CD4-positive, alpha-beta T cell (primary cell): ENCODE measurements at places on chromosomes 3 and 15.

- no peak for DNase-seq
These were observed 42.3 kb upstream of the ROPN1 start for GRCh38 chr3:124034016-124034843.

DNA sequence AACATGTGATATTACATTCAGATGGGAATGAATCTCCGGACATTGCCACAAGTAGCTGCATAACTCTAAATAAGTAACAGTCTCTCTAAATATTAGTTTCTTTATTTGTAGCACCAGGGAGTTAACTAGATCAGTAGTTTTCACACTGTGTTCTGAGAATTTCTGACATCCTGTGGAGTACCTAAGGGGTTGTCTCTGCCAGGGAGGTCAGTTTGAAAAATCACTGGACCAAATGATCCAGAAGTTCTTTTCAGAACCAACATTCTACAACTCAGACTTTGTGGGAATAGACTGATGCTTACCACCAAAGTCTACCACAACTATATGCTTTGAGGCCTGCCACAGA, 9.0 kb upstream of the ILDR1 start:
- no peak for DNase-seq

DNA sequence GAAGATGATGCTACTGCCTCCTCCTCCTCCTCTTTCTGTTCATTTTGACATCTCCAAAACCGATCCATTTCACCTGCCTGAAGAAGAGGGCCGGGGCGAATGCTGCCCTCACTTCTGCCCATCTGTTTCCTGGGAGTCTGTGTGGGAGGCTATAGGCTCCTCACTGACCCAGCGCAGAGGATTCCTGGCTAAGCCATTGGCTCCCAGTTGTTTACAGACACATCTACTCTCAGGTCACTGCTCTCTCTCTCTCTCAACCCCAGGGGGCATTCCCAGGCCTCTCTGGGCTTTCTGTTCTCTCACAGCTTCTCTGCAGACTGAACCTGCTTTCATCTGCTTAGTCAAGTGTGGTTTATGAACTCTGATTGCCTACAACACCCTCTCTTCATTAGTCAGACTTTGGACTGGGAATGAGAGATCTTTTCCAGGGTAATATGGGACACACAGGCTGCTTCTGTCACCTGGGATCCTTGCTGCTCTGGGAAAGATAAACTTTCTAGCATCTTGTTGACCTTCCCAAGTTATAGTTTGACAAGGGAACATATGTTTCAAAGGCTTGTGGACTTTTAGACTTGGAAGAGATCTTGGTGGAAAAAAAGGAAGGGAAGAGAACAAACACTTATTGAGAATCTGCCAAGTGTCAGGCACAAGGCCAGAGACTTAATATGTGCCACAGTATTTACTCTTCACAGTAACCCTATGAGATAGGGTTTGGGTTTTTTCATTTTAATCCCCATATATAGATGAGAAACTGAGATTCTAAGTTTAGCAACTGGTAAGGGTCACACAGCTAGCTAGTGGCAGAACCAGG, 30.2 kb upstream of the USP3 start:
- peak; percentile 41 for DNase-seq

- DNase-seq: no peak
These were observed 39.8 kb upstream of the ZBTB38 start for GRCh38 chr3:141328286-141329166.
